ENCODE measurements at places on chromosomes 16 and 17.

DNA sequence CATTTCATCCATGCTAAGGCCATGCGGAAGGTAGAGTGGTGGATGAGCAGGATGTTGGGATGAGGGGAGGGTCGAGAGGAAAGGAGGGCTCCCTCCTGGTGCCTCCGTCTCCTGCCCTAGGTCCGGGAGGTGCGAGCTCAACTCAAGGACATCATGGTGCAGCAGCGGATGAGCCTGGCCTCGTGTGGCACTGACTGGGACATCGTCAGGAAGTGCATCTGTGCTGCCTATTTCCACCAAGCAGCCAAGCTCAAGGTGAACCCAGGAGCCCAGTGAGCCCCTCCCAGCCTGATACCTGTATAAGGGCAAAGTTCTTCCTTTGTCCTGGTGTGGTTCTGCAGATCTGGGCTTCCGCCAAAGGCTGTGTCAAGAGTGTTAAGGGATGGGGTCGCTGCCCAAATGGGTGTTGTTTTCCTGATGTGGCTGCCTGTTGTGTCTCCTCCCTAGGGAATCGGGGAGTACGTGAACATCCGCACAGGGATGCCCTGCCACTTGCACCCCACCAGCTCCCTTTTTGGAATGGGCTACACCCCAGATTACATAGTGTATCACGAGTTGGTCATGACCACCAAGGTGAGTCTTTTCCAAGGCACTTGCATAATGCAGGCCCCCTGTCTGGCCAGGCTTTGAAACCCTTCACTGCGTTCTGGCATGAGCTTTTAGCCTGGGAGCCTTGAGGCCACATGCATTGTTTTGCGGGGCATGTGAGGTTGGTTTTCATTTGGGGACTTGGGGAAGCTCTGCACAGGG is 14.9 kb downstream of the DHX38 start:
- no peak for DNase-seq

GRCh38 chr17:63425483-63425882 is 20.6 kb downstream of the CYB561 start:
- DNase-seq, result peak; percentile 25

DNA sequence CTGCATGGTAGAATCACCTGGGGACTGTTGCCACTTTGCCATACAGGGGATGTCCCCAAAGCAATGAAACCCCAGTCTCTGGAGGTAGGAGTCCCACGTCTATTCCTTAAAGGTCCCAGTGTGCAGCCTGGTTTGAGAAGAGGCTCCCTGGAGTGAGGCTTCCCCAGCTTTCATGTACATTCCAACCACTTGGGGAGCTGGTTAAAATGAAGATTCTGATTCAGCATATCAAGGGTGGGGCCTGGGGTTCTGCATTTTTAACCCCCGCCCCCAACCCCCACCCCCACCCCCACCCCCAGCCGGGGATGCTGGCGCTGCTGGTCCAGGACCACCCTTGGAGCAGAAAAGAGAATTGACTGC is 241.2 kb downstream of the FOXL1 start:
- DNase-seq, result no peak

DNA sequence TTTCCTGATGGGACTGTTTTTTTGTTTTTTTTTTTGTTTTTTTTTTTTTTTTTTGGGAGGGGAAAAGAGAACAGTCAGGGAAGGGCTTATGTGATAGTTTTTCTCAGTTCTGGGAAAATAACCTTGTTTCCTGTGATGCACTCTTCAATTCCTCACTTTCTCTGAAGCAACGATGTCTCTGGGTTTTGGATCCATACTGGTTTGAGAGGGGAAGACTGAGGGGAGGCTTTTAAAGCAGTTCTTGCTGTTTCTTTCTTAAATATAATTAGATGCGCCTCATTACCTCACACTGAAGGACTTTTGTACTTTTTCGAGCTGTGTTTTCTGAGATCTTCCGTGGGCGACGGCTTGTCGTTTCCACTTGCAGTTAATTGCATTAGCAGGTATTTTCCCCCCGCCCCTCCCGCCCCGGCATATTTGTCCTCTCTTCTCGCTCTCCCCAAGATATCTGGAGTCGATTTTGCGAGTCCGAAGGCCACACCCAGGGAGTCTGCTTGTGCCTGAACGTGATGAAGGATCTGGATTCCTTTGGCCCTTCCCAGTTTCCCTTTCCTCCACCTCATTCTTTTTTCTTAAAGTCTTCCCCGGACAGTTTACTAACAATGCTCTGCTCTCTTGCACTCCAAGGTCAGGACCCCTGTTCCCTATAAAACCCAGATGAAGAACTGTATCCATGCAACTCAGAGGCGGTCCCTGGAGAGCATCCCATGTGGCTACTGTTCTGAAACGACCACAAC is 125.2 kb upstream of the ZFHX3 start:
- DNase-seq, result no peak

DNA sequence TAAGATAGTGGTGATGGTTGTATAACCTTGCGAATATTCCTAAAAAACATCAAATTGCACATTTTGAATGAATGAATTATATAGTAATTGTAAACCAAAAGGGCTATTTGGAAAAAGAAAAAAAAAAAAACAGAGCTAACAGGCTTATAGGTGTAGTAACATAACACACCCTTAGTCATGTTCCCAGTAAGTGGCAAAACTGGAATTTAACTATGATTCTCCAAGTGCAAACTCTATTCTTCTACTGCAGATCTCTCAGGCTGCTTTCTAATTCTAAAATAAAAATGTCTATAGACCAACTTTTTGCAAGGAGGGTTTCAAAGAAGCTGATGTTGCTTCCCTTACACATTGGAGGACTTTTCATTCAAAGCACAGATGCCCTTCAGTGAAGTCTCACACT is 293.2 kb upstream of the MON1B start:
- no peak for DNase-seq

DNA sequence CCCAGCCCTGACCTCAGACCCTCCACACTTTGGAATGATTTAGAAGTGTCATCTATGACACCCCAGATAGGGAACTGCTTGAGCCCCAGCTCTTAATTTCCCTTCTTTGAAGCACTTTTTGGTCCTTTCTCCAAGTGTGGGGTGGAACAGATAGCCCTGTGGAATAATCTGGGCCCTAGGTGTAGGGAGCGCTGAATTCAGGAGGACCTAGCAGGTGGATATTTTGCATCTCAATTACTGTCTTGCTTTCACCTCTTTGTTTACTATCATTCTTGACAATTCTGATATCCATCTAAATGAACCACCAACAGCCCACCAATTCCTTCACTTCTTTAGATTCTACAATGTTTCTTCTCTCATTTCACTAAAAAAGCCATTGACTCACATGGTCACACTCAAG is 850.4 kb downstream of the KCNJ2 start:
- no peak for DNase-seq

DNA sequence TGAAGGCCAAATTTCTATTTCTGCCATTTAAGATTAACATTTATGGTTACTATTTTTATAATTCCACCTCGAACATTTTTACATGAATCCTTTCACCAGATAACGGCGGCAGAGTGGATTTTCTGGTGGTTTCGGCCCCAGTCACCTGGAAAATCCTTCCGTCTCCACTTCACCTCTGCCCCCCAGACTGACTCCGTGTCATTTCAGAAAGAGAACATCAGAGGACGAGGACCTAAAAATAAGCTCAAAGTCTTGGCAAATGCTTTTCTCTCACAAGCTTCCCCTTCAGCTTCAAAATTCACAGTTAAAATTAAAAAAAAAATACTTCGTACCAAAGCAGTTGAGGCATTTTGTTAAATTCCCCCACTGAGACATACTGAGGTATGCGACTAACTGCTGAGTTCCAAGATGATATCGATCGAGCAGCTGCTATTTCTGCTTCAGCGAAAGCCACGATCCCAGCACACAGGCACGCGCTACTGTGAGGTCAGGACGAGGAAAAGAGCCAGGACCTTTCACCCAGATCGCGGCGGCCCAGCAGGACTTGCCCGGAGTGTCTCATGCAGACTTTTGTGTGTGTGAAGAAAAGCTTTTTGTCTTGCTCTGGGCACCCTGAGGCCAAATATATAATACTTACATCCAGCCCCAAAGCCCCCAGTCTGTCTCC is 36.8 kb downstream of the ASPA start:
- DNase-seq, result no peak

Measured in DMS79 (cell line).